ENCODE measurements at places on chromosomes 4 and X.

DNA sequence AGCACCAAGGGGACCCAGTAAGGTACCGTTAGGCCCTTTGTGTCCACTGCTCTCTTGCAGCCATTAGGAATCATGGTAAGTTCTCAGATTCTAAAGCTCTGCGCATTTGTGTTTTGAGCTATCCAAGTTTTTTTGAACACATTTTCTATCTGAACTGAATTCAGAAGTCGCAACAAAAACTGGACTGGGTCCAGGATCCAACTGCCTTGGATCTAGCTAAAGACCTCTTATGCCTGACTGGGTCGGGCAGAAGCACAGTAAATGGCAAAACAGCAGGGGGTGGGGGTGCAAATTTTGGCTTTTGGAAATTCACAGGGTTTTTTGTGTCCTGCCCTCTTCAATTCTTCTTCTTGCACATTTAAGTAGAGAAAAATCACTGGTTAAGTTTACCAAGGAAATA lies 30.0 kb downstream of the RCHY1 start:
- DNase-seq: peak; percentile 17

DNA sequence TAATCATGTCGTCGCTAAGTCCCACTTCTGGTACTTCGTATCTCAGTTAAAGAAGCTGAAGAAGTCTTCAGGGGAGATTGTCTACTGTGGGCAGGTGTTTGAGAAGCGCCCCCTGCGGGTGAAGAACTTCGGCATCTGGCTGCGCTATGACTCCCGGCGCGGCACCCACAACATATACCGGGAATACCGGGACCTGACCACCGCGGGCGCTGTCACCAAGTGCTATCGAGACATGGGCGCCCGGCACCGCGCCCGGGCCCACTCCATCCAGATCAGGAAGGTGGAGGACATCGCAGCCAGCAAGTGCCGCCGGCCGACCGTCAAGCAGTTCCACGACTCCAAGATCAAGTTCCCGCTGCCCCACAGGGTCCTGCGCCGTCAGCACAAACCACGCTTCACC lies 11.3 kb downstream of the PNCK start:
- peak; percentile 21 for DNase-seq

GRCh38 chr4:8589823-8590545 lies 2.6 kb upstream of the CPZ start:
- DNase-seq: peak; percentile 53

- no peak for DNase-seq
These were observed 111.7 kb downstream of the GALNTL6 start for GRCh38 chr4:171924746-171925376.

DNA sequence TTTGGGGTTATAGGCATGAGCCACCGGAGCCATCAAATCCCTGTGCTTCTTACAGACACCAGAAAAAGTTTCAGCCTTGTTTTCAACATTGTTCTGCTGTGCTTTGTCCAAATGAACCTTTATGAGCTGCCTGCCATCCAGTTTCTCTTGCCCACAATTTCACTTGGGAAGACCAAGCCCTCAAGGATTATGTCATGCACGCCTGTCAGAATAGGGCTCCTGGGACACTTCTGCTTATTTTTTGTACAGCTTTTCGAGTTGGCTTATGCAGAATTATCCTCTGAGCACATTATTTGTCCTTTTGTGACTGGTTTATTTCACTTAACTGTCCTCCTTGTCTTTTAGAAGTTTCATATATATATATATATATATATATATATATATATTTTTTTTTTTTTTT lies 16.2 kb downstream of the UBE2K start:
- DNase-seq: no peak

- DNase-seq: no peak
These were observed 316.7 kb downstream of the RPA4 start for GRCh38 chrX:97200454-97200853.

DNA sequence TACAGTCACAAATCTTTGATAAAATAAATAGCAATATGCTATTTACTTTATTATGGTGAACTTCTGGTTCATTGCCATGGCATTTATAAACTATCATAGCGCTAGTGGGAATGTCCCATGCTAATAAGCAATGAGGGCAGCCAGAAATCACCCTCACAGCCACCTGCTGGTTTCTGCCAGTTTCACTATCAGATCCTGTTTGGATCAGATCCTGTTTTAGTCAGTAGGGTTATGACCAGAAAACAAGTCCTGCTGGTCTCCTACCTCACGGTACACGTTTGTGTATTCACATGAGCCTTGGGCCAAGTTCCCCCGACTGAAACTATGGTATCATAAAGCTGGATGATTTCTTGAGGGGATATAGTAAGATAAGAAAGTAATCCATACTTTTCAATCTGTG lies 17.7 kb downstream of the FOXR2 start:
- no peak for DNase-seq

GRCh38 chr4:158968961-158969360 lies 133.9 kb upstream of the RAPGEF2 start:
- DNase-seq: no peak

DNA sequence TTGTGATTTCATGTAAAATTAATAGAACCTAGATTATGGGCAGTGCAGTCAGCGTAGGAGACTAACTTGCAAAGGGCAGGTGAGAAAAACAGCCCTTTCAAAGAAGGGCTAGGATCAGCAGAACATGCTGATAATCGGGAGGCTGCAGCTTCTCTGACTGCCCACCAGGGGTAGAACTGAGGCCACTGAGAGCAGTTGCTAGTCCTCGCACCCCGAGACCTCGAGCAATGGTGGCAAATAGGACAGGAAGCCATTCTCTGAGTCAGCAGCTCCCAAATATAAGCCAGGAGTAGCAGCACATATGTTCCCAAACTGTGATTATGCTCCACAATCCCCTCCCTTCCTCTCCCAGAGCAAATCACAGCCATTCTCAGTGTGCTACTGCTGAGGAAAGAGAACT lies 186.5 kb downstream of the MSL3 start:
- DNase-seq: no peak

DNA sequence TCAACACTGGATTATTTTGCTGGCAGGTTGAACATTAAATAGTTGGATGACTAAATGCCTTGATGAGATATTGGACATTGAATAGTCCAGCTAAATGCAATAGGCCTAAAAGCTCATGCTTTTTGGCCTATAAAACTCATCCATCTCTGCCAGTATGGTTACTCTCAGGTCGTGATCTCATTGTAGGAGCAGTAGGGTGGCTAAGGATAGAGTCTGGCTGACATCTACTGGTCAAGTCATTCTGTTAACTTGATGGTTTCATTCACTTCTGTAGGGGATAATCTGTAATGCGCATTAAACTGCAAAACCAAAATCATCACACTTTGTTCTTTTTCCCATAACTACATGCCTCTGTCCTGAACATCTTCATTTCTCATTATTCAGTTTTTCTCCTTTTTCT lies 227.0 kb downstream of the DKK2 start:
- no peak for DNase-seq

Data from posterior cingulate gyrus (tissue), 11 donors.